ENCODE measurements at places on chromosomes 13 and 19.

DNA sequence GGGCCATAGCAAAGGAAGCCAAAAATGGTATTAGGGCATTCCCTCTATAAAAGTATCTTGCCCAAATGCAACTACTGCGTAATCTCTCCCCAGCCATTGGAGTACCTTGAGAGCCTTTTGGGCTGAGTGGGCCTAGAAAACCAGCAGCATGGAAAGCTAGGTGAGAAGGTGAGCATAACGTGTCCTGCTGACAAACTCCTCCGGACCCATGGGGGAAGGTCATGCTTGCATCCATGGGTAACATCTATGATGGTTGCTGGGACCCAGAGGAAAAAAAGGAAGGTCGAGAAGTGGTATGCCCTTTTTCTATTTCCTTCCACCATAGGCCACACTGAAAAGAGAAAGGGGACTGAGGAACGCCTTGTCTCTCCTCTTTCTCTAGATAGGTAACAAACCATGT is 57.4 kb downstream of the ZNF728 start:
- DNase-seq, result no peak

DNA sequence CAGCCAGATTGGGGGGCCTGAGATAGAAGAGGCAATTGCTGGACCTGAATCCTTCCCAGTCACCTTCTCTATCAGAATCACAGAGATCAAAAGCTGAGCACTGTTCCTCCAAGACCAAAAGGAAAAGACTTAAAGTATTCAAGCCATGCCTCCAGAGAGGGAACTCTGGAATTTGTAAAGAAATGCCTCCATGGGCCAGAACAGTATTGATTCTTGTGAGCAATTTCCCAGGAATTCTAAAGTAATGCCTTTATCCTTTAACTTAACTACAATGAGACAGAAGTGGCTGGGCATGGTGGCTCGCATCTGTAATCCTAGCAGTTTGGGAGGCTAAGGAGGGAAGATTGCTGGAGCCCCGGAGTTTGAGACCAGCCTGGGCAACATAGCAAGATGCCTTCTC is 148.8 kb downstream of the FLT1 start:
- no peak for DNase-seq

DNA sequence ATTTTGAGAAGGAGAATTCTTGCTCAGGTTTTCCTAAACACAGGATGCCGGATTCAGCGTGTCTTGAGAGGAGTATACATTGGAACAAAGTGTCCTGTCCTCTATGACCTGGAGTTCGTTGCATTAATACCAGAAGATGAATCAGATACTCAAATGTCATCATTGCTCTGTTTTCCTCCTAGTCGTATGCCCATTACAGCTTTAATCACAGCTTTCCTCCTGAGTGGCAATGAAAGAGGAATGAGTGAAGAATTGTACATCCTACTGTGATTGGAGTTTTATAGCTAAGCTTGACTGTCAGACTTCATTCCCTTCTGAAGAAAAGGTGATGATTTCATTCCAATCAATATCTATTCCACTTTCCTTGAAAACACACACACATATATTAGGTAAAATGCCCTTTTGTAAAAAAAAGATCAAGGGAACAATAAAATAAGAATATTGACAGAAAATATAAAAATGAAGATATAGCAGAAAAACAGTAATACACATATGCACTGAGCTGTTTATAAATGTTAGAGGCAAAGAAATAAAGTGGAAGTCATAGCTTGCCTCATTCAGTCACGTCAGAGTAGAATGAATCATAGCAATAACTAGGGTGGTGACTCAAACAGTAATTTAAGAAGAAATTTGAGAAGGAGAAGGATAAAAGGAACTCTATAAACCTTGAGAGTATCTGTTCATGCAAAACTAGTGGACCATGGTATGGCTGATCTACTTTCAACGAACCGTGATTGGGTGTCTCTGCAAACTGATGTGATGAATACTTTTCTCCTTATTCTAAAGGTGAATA is 501.5 kb downstream of the SUCLA2 start:
- DNase-seq, result no peak

DNA sequence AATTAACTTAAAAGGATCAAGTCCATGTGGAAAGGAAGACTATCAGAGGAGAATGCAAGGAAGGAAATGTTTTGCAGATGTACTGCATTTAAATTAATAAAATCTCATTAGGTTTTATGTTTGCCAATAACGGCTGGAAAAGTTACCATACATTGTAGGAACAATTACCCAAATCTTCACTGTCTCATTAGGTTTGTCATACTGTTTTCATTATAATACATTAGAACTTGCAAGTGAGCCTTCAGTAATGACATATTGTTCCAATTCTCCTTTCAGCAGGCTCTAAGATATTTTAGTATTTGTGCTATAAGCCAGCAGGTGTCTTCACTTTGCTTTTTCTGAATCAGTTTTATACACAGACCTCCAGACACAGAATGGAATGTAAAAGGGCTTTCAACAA is 661.6 kb upstream of the KLHL1 start:
- DNase-seq, result no peak

DNA sequence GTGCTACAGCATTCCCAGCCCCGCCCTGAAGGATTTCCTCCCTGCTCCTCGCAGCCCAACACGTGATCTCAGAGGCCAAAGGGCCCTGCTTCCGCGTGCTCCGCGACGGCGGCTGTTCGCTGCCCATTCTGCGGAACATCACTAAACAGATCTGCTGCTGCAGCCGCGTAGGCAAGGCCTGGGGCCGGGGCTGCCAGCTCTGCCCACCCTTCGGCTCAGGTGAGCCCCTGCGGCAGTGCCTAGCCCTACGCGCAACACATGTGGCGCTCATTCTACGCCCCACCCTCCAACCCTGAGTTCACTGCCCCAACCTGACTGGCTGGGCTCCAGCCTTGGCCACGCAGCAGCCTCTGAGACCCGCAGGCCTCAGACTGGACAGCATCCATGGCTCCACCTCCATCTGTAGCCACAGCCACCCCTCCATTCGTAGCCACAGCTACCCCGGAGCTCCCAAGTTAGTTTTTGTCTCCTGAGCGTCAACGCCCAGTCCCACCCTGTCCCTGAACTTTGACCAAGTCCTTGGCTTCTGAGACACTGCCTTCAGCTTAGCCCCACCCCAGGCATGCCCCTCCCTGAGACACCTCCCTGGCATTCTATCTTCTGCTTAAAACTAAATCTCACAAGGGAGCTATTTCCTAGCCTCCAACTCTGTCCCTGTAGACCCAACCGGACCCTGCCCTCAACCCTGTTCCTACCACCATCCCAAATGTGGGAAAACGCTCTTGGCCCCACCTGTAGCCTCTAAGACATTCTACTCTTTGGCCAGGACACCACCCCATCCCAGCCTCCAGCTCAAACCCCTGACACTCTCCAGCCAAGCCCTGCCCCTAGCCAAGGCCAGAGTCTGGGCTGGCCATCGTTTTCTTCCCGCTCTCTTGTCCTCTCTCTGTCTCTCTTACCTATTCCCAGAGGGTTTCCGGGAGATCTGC is 6.4 kb downstream of the LTBP4 start:
- DNase-seq, result no peak

GRCh38 chr13:110008816-110009215 is 222.4 kb upstream of the IRS2 start:
- DNase-seq, result no peak

- no peak for DNase-seq
These were observed 1.1 kb downstream of the INSR start for GRCh38 chr19:7292950-7293761.

DNA sequence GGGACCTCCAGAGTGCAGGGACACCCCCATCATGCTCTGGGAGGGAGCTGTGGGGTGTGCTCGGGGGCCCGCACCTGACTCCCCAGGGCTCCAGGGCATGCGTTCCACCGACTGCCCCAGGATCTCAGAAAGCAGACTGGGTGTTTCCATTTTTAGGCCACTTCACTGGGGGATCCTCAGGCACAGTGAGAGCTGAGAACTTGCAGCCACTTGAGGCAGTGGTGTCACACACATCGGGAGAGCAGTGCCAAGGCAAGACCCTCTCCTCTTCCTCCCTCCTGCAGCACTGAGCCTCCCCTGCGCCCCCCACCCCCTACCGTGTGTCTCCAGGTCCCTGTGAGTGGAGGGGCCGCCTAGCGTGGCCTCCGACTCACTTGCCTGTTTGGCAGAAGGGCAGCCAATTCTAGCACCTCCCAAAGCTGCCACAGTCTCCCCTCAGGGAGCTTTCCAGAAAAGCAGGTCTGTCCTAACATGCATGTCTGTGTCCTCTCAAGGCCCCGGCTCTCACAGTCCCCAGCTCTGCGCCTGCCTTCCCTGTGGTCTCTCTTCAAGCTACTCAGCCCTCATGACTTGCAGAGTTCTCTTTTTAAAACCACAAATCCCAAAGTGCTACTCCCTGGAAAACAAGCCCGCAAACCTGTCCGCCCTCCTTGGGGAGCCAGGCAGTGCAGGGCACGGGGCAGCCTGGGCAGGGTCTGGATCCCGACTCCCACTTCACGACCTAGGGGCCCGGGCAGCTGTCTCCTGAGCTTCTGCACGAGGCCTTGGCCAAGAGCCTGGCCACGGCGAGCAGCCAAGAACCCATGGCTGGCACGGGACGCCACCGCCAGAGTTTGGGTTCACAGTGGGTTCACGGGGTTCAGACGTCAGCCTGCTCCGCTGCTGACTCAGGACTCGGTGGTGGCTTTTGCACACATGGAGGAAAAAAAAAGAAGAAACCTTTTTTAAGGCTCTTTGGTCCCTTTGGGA is 94.1 kb downstream of the STK24 start:
- no peak for DNase-seq

GRCh38 chr19:14146789-14147216 is 10.4 kb upstream of the ASF1B start:
- DNase-seq, result no peak

DNA sequence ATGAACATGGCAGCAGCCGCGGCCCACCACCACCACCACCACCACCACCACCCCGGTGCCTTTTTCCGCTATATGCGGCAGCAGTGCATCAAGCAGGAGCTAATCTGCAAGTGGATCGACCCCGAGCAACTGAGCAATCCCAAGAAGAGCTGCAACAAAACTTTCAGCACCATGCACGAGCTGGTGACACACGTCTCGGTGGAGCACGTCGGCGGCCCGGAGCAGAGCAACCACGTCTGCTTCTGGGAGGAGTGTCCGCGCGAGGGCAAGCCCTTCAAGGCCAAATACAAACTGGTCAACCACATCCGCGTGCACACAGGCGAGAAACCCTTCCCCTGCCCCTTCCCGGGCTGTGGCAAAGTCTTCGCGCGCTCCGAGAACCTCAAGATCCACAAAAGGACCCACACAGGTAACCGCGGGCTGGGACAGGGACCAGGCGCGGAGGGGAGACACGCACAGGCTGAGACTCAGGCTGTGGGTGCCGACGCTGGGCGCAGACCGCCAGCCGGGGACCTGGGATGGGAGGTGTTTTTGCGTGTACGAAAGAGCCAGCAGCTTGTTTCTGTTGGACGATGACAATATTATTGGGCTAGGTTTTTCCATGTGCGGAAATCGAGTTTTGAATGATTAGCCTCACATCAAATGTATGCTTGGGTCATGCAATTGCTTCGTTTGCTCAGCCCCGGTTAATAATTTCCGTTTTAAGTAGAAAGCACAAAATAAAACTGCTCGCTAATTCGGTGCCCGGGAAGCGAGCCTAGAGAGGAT is 1.3 kb downstream of the ZIC2 start:
- no peak for DNase-seq

DNA sequence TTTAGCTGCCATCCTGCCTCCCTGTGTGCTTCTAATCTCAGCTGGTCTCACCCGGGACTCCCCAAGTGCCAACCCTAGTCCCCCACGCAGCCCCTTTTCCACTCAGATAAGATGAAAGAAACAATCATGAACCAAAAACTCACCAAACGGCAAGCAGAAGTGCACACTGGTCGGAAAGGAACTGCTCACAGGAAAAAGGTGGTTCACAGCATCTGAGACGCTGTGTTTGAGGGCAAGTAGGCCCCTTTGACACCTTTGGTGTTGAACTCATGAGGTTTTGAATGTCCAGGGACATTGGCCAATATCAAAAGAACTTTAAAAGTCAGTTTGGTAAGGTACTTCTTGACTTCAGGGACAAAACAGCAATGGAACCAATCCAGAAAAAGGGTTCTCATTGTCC is 20.4 kb upstream of the ACOD1 start:
- no peak for DNase-seq

DNA sequence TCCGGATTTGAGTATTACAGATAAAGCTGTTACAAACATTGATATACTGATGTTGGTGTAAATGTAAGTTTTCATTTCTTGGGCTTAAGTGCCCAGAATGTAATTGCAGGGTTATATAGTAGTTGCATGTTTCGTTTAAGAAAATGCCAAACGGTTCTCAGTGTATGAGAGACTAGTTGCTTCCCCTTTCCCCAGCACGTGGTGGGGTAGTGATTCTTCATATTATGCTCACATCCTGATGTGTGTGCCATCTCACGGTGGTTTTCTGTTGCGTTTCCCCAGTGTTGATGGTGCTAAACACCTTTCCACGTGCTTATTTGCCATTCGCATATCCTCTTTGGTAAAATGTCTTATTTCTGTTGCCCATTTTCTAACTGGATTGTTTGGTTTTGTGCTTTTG is 34.7 kb upstream of the F7 start:
- DNase-seq, result no peak

GRCh38 chr13:30116379-30116778 is 191.0 kb downstream of the KATNAL1 start:
- DNase-seq, result no peak
